ENCODE measurements at places on chromosomes 3 and 15. TPM values are rescaled to one million over a fixed set of nuclear protein-coding genes. Genes with fewer than 3 reads are reported as not detected.

DNA sequence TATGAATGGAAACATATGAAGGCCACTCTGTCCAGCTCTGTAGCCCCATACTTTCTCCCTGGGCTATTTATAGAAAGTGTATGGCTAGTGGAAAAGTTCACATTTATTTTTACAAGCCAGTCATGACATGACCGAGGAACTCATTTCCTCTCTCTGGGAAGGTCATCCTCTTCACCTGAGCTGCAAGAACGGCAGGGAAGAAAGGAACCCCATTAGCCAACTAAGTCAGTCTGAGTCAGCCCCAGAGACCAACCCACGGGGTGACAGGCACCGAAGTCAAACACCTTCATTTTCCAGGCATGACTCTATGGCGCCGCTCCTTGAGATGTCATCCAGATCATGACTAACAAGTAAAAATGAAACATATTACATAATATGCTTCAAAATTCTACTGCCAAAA is 4.8 kb downstream of the PAQR9 start:
- no peak for DNase-seq

- no peak for DNase-seq
Measured at GRCh38 chr15:77863491-77864105, 213.9 kb downstream of the TBC1D2B start.

GRCh38 chr3:17687566-17687965 is 54.9 kb downstream of the TBC1D5 start:
- DNase-seq, result no peak

DNA sequence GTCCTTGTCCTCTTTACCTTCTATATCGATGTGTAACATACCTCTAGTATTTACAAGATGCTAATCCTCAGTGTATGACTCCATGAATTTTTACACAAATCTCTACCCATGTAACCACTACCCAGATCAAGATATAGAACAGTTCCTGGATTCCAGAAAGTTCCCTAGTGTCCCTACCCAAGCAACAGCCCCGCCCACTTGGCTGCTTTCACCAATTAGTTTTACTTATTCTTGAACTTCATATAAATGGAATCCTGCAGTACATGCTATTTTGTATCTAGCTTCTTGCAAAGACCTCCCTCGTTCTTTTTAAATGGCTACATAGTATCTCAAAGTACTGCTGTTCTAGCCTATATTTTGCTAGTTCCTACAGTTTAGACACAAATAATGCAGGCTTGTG is 33.0 kb downstream of the CD276 start:
- no peak for DNase-seq

DNA sequence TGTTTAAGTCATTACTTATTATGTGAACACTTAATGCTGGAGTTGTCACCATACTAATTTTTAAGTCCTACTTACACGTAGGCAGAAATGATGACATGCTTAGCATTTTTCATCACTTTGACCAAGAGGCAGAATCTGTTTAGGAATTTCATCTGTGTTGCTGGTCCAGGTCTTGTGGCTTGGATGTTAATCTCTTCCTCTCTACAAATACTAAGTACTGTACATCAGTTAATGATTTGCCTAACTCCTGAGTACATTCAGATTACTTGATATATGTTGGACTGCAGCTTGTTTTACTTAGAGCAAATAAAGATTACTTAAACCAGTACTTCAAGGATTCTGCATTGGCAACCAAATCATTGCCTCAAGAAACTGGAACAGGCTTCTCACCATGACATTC is 8.6 kb downstream of the SNRK start:
- no peak for DNase-seq

GRCh38 chr15:63531586-63531985 is 27.2 kb downstream of the USP3 start:
- no peak for DNase-seq

GRCh38 chr3:127444761-127445160 is 145.8 kb downstream of the TPRA1 start:
- DNase-seq, result no peak

- DNase-seq, result no peak
Measured at GRCh38 chr3:142779591-142779990, 55.8 kb downstream of the TRPC1 start.

DNA sequence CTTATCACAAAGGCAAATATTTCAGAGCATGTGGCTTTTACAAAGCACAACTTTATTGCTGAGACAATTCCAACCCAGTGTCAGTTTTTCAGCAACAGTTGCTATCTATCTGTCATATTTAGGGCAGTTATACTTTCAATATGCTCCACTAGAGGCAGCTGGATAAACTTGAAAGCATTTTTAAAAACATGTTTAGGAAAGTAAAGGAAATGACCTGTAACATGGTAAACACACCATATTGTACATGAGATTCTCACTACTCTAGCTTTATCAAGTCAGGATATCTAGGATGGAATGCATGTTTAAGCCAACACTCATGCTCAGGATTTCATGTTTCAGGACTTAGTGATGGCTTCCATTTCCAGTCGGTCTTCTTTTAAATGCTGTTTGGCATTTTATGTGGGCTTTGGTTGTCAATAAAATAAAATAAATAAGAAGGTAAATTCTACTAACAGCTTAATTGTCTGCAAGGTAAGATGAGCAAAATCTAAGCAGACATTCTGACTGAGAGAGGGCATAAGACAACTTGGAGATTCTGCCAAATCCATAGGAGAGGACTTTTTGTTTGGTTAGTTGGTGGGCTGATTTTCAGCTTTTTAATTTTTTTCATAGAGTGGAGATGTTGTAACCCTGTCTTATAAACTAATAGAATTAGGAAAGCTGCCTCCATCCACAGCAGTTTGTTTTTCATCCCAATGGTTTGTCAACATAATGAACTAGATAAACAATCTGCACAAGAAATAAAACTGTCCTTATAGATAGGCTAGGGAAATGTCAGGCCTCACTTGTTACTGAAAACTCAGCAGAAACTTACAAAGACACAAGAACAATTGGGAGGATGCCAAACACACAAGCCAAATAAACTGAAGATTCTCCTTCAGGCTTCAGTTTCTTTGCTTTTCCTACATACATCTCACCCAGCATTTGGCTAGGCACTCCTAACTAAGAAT is 63.4 kb upstream of the CPB1 start:
- DNase-seq, result peak; percentile 54

DNA sequence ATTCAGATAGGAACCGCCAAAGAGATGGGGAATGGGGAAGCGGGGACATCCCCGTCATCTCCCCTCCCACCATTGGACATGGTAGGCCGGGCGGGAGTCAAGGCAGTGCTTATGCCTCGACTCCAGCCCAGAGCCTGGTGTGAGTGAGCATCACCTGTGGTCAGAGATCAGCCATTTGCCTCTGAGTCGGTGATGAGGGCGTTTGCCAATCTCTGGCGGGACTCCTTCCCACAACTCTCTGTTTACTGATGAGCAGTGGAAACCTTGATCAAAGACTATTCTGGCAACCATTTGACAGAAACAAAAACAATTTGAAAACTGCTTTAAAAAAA is 63.9 kb upstream of the HES1 start:
- no peak for DNase-seq

DNA sequence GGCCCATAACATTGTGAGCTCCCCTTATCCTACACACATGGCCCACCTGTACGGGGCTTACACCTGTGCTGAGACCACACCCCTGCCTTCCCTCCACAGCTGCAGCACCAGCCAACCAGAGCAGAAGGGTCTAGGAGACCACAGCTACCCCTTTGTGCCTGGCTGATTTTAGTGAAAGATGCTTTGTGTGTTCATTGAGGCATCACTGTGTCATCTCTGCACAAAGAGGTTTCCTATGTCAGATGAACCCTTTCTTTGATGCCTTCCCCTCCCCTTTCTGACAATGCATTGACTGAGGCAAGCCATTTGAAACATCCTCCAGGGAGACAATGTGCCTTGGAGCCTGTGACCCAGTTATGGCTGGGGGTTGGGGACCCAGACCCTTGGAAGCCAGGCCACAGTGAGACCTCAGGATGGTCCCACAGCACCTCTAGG is 54.9 kb upstream of the SLC7A14 start:
- no peak for DNase-seq

DNA sequence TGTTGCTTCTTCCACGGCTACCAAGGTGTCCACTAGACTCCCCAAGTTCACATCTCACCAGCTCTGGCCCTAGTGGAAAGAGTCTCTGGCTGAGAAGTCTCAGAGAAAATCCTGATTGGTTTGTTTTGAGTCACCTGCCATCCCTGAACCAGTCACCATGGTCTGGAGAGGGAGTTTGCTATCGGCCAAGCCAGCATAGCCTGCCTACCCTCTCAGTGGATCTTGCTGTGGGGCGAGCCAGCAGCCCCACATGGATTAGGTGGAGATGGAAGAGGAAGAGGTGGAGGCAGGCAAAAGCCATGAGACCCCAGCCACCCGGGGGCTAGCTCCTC is 48.1 kb upstream of the FLNB start:
- DNase-seq, result no peak

- DNase-seq, result peak; percentile 84
Measured at GRCh38 chr15:77986891-77987764, 90.4 kb downstream of the TBC1D2B start.

DNA sequence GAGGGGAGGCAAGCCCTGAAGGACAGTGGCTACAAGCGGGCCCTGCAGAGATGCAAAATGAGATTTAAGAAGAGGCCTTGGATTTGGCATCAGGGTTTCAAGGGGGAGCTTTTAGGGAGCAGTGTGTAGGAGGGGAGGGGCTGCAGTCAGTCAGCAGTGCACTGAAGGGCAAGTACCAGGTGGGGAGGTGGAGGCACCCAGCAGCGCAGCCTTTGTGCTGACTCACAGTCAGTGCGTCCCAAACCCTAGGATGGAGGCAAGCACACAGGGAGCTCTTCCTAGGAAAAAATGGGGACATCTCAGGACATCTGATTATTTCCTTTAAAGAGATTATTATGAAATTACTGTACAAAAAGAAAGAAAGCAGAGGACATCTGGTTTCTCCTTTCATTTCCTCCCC is 80.0 kb downstream of the AAGAB start:
- DNase-seq, result no peak

- no peak for DNase-seq
Measured at GRCh38 chr15:101394056-101394630, 95.4 kb downstream of the PCSK6 start.

DNA sequence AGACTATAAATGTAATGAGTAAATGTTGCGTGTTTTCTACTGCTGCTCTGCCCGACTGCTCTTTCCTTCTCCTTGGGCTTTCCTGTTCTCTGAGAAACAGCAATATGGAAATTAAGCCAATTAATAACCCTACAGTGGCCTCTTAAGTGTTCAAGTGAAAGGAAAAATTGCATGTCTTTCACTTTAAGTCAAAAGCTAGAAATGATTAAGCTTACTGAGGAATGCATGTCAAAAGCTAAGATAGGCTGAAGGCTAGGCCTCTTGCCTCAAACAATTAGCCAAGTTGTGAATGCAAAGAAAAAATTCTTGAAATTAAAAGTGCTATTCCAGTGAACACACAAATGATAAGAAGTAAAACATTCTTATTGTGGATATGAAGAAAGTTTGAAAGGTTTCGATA is 55.0 kb downstream of the ATP2C1 start:
- no peak for DNase-seq

DNA sequence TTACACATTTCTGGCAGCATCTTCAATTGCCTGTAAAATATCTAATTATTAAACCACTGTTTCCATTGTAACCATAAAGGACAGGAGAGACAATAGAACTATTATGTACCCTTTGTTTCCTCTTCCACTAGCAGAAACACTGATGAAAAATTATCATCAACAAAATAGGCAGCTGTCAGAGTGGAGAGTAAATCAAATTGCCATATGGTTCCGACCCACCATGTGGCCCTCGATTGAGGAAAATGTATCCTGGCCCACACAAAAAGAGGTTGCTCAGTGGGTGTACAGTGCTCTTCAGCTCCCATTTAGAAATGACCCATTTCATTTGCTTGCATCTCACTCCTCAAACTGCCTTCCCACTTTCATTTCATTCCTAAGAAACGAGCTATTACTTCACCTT is 570.6 kb upstream of the UBE2E2 start:
- DNase-seq, result no peak

- DNase-seq, result peak; percentile 84
Measured at GRCh38 chr3:136194409-136195257, 1.5 kb downstream of the MSL2 start.

- DNase-seq, result peak; percentile 74
Measured at GRCh38 chr3:74390121-74390877, 224.2 kb downstream of the CNTN3 start.

GRCh38 chr3:19183584-19183983 is 35.3 kb downstream of the KCNH8 start:
- no peak for DNase-seq

DNA sequence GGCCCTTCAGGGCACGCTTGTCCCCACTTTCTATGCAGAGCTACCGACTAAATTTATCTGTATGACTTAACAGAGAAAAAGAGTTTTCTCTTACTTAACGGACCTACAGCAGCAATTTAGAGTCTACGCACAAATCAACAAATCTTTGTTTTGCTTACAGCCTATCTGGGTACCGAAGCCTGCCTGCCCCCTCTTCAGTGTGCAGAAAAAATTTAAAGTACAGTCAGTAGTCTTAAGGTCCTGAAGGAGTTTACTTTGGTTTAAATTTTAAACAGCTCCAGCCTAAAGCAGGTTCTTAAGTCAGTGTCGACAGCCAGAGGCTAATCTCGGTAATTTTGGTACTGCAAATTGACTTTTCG is 570 bp downstream of the SACM1L start:
- DNase-seq, result peak; percentile 45

DNA sequence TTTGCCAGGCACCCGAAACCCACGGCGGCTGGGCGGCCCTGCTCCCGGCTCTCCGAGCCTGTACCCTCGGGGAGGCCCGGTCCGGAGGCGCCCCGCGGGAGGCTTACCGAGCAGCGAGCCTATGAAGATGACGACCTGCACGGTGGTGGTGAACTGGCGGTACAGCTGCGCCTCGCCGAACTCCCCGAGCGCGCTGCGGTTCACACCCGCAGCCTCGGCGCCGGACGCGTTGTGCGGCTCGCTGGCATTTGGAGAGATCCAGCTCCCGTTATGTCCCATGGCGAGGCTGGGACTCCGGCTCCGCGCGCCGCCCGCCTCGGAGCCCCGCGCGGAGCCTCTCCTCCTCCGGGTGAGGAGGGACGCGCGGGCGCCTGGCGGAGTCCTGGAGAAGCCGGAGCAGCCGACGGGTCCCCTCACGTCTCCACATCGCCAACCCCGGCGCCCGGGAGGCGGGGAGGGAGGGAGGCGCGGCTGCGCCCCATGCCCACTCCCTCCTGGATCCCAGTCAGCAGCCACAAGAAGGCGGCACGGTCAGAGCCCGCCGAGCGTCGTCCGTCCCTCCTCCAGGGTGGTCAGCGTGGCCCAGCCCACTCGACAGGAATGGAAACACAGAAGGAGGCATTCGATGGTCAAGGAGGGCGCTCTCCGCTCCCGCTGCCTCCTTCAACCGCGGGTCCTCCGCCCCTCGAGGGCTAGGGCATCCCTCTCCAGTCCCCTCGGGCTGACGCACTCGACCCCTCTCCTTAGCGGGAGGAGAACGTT is at the start of gene GPR176:
GPR176 (minus strand) TSS at position 519 of the 762 bp plus-strand sequence; CDS start at position 279, 240 bp downstream.
- DNase-seq, result peak; percentile 41

Gene SNX1
- 169 TPM for total RNA-seq

Gene CLSTN2
- 2.4 TPM for total RNA-seq

Gene STXBP5L
- 0.26 TPM for total RNA-seq

Gene SI
- not detected for total RNA-seq

Gene COLQ
- 5.1 TPM for total RNA-seq

Gene GOLGA8T
- total RNA-seq, result not detected

Gene PROS1
- total RNA-seq, result 37.9 TPM

Data from lung (tissue), 17 donors.